COLO829 (cell line): ENCODE measurements at places on chromosomes 1 and 21.

GRCh38 chr1:167554028-167554779 lies 642 bp upstream of the CREG1 start:
- DNase-seq, result no peak

GRCh38 chr1:92916899-92917298 lies 44.4 kb downstream of the DIPK1A start:
- no peak for DNase-seq

GRCh38 chr1:56537660-56538059 lies 41.7 kb downstream of the PLPP3 start:
- DNase-seq, result no peak

GRCh38 chr1:212024469-212025149 lies 10.7 kb downstream of the INTS7 start:
- no peak for DNase-seq

DNA sequence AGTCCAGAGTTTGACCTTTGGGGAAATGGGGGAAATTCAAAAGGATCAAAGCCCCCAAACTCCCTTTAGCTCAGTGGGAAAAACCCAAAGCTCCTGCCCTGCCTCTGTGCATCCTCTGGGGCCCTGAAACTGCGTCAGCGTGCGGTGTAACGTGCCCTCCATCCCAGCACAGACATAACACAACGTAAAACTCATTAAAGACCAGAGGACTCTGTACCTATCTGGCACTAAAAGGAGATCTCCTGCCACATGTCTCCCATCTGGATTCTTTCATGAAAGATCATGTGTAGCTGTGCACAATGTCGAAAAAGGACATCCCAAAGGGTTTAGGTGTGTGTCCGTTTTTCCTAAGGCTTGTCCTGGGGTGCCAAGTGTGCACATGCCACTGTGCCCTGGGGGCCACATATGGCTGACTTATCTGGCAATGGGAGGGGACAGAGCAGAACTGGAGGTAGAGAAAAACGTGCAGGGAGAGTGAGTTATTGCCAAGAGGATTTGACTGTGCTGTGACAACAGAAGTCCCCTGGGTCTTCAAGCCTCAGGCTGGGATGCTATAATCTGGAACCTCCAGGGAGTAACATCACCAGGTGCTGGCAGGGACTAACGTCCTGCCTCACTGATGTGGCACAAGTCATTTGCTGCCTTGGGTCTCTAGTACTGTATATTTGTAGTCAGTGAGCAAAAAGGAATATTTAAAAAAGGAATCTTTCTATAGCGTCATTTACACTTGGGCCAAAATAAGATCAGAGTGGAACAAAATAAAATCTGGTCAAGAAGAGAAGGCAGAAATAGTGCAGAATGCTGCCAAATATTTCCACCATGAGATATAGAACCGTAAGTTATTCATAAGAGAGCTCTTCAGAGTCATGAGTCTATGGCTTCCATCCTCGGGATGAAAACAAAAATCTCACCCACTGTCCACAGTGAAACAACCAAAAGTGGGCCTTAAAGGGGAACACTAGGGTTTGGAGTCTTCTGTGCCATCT lies 52.3 kb downstream of the ITPKB start:
- no peak for DNase-seq

DNA sequence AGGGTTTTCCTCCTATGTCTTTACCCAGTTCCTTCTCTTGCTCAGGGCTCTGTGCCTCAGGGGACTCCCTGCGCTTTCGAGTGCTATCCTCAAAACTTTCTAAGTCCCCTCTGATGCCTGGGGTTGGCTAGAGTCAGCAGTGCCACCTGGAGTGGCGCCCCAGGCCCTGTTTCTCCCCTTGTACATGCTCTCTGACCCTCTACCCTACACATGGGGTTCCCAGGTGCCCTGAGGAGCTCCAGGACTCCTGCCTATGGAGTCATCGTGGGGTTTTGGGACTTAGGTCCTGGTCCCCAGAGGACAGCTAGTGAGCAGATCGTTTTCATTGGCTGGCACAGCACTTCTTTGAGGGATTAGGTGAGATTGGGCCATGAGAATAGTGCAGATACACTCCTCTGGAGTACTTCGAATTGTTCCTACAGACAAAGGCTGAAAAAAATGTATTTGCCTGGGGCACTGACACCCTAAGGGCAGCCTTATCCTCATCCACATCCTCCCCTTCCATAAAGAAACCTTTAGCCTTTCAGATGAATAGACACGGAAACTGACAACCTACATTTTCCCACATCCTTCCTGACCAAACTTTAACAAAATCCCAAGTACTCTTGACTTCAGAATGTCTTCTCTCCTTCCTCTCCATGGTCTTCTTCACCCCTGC lies 41.5 kb downstream of the LGR6 start:
- DNase-seq, result no peak

- no peak for DNase-seq
Measured at GRCh38 chr1:169594391-169594790, 8.1 kb upstream of the F5 start.
